Airway epithelial cell (primary cell): ENCODE measurements at places on chromosomes 7 and 10. TPM values are rescaled to one million over a fixed set of nuclear protein-coding genes. Genes with fewer than 3 reads are reported as not detected.

The WDR86 gene
- total RNA-seq = 0.14 and 1.8 TPM in 2 replicates

The SKIDA1 gene
- 0.09 and 0.21 TPM in 2 replicates for total RNA-seq

The SLC18A2 gene
- not detected in 2 replicates for total RNA-seq

The HTR5A gene
- not detected in 2 replicates for total RNA-seq

The HOXA7 gene
- not detected in 2 replicates for total RNA-seq

The DRGX gene
- total RNA-seq = not detected in 2 replicates

The C10orf105 gene
- 0.14 TPM in 1 of 2 replicates, not detected in the other for total RNA-seq

The SUN3 gene
- not detected in 2 replicates for total RNA-seq

The TAS2R41 gene
- total RNA-seq = not detected in 2 replicates

The GNGT1 gene
- not detected in 2 replicates for total RNA-seq

The LRRN3 gene
- 0.07 TPM in 1 of 2 replicates, not detected in the other for total RNA-seq

The CPVL gene
- total RNA-seq = 2.5 TPM in 1 of 2 replicates, not detected in the other

The HOGA1 gene
- 0.49 TPM in 1 of 2 replicates, not detected in the other for total RNA-seq

The AMPH gene
- not detected in 2 replicates for total RNA-seq

The TEX47 gene
- not detected in 2 replicates for total RNA-seq

The C1QL3 gene
- total RNA-seq = not detected in 2 replicates

The RASA4 gene
- 5.6 and 11.8 TPM in 2 replicates for total RNA-seq

The CDC14C gene
- not detected in 2 replicates for total RNA-seq

The AOC1 gene
- total RNA-seq = 0.14 TPM in 1 of 2 replicates, not detected in the other

The TET1 gene
- 0.51 and 0.85 TPM in 2 replicates for total RNA-seq

The RBM33 gene
- 20.7 and 21.1 TPM in 2 replicates for total RNA-seq

The GARIN1A gene
- total RNA-seq = 0.21 TPM in 1 of 2 replicates, not detected in the other

The GRM8 gene
- under 0.01 TPM in 1 of 2 replicates, not detected in the other for total RNA-seq

The MYO3A gene
- not detected in 2 replicates for total RNA-seq

The BCL7B gene
- total RNA-seq = 38.9 and 43.7 TPM in 2 replicates

The LRRC17 gene
- 1.3 and 2.0 TPM in 2 replicates for total RNA-seq

The NKX2-3 gene
- total RNA-seq = not detected in 2 replicates

The FOXI2 gene
- not detected in 2 replicates for total RNA-seq

The CDK1 gene
- total RNA-seq = 52.7 and 71.8 TPM in 2 replicates

The FANK1 gene
- total RNA-seq = 6.1 and 10.2 TPM in 2 replicates

The RBP4 gene
- not detected in 2 replicates for total RNA-seq

The SPACDR gene
- 0.14 TPM in 1 of 2 replicates, not detected in the other for total RNA-seq

The CDCA7L gene
- total RNA-seq = 24.3 and 25.2 TPM in 2 replicates

The NRAP gene
- not detected in 2 replicates for total RNA-seq
